Immature natural killer cell (primary cell): ENCODE measurements at places on chromosomes 7 and 10. TPM values are rescaled to one million over a fixed set of nuclear protein-coding genes. Genes with fewer than 3 reads are reported as not detected.

Gene CC2D2B
- 0.25 TPM for polyA plus RNA-seq

DNA sequence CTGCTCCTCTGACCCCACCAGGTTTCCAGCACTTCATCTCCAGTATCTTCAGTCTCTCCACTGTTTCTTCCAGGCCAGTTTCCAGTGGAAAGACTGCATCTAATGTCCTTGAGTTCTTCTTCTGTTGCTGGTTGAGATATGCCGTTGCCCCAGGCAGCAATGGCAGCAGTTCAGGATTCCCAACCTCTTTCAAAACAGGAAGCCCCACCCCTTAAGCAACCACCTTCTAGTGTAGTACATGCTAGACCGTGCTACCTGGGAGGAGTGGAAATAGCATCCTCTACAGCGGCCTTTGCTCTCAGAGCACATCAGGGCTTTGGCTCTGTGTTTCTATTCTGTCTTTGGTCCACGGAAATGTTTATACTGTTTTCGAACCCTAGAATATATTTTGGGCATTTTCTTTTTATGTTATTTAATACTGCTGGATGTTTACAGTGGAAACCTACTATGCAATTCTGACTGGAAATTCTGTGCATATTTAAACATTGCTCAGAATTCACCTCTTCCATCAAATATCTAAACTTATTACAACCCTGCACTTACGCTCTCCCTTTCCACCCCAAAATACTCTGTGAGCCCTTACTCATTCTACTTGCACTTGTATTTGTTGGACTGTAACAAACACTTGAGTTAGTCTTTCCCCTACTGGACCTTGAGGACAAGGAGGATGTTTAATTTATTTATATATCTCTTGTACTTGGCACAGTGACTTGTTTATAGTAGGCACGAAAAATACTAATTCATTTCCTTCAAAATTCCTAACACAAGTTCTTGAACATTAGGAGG, 8.5 kb upstream of the BPGM start:
- DNase-seq, result no peak

DNA sequence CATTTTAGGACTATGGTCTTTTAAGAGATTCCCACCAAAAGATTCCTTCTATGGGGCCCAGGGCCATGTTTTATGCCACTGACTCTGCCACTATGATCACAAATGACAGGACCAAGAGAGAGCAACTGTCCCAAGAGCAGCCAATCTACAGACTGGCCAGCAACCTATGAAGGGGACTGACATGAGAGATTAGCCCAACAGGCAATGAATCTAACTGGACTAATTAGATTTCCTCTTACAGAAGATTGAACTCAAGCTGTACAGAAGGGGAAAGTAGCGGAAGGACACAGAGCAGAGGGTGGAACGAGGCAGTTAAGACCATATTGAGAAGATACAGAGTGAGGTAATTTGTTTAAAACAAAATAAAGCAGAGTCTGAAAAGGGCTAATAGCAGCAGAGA, 25.8 kb downstream of the ZNF800 start:
- DNase-seq, result no peak

Gene NKX1-2
- polyA plus RNA-seq, result not detected

Gene DEPP1
- not detected for polyA plus RNA-seq

GRCh38 chr7:93476491-93477344, 97.8 kb downstream of the CALCR start:
- no peak for DNase-seq

Gene ZNF503
- polyA plus RNA-seq, result 0.05 TPM
